ENCODE measurements at places on chromosomes 7 and 10.

DNA sequence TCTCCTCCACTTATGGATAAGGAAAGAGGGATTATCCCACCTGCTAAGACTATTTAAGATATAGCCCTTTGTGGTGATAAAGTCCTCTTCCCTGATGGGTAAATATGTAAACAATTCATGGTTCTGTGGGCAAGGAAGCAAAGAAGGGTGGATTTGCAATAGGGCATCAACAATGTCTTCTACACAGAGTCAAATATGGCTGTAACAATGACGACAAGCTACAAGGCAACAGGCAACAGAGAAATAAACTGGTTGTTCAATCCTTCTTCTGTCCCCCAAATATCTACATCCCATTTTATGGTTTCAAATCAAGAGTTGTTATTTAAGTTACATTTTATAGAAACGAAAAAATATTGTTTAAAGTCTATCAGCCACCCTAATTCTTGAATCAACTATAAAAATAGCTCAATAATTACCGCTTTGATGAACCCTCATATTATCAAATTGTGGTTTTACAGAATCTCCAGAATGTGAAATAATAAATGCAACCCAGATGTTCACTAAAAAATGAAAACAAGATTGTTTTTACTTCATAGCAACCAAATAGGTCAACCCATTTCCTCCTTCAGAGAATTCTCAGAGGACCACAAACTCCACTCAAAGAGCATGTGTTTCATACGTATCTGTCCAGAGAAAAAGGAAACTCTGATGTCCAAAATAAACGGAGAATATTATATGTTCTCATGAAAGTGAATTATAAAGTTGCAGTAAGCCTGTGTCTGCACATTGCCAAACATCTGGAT lies 13.8 kb downstream of the CYTH3 start:
- DNase-seq: peak; percentile 72

- no peak for DNase-seq
Observed at GRCh38 chr7:34034728-34035127, 129.4 kb downstream of the BMPER start.

DNA sequence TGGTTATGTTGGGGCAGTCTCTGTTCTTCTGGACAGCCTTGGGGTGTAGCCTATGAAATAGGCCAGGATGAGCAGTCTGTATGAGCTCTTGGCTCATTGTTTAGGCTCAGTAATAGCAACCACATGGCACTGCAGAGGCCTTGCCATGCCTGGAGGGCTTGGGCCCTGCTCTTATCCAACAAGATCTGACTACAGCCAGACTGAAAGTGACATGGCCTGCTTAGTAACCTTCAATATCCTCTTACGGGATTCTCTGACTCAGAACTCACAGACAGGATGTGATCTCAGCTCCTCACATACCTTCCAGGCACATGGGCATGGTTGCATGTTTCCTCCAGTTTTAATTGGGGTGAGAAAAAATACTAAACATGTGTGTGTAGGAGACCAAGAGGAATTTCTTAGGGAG lies 289.3 kb downstream of the PTEN start:
- DNase-seq: peak; percentile 31

- DNase-seq: no peak
Observed at GRCh38 chr10:78910886-78911285, 157.9 kb upstream of the ZMIZ1 start.

DNA sequence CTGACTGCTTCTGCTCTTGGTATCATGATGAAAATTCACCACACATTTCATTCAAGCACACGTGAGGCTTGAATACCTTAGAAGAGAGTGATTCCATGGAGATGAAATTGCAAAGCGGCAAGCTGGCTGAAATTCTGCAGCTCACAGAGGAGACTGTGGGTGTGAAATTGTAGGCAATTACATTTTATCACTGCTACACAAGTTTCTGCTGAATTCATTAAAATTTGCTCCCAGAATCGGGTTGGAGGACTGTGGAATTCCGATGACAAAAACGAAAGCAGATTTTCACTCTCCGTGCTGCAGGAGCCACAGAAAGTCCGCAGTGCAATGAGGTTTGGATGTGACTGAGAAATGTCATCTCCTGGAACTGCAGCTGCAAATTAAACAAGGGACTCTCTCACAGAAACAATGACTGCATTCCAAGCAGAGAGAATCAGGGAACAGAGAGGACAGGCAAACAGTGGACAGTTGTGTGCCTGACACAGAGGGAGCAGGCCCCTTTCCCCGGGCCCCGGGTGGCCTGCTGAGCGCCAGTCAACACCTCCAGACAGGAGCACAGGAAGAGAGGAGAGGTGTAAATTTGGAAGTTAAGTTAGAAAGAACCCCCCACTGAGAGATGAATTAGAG lies 109.1 kb downstream of the C10orf90 start:
- peak; percentile 62 for DNase-seq

- DNase-seq: no peak
Observed at GRCh38 chr7:44985900-44986217, 7.0 kb upstream of the MYO1G start.

DNA sequence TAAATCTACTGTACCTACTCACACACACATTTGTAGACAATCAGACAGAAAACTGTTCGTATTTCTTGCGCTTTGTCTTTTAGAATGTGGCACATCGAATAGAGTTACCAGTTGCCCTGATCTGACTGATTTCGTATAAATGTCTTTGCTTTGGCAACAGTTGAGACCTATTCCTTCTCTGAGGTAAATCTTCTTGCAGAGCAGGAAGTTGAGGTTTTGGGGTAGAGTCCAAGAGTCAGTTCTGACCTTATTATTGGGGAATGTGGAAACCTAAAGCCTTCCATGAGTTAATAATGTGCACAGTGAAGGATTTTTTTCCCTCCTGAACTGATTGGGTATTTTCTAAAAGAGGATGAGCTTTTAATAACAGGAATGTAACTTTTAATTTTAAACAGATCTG lies 135.3 kb downstream of the KIAA1217 start:
- peak; percentile 68 for DNase-seq

DNA sequence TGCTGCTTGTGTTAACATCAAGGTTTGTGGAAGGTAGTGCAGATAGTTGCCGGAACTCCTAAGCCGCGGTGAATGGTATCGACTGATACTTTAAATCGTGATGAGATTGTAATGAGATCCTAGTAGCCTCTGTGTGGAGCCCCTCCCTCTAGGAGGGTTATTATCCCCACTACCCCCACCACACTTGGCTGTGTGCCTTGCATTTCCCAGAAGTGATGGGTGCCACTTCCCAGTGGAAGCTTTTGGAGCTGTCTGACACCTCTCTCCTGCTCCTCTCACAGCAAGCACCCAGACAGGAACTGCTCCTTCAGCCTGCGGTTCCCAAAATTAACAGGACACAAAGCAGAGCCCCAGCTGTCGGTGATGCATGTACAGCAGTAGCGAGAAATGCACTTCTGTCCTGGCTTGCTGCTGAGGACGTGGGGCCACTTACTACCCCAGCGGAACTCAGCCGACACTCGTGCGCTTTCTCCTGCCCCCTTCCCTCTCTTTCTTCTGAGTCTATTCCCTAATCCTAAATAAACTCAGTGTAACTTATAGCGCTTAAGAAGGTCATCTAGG lies 52.5 kb downstream of the PRKAG2 start:
- DNase-seq: peak; percentile 24

GRCh38 chr7:18890134-18890533 lies 227.3 kb downstream of the TWIST1 start:
- no peak for DNase-seq

DNA sequence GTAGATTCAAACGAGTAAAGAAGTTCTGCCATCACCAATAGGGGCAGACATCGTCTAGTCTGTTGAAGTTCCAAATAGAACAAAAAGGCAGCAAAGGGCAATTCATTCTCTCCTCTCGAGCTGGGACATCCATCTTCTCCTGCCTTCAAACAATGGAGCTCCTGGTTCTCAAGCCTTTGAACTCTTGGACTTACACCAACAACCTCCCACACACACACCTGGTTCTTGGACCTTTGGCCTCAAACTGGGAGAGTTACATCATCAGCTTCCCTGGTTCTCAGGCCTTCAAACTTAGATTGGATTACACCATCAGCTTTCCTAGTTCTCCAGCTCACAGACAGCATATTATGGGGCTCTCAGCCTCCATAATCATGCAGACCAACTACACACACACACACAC lies 9.8 kb upstream of the GIMAP5 start:
- DNase-seq: no peak

- DNase-seq: no peak
Observed at GRCh38 chr7:23604296-23604640, 7.1 kb downstream of the CCDC126 start.

DNA sequence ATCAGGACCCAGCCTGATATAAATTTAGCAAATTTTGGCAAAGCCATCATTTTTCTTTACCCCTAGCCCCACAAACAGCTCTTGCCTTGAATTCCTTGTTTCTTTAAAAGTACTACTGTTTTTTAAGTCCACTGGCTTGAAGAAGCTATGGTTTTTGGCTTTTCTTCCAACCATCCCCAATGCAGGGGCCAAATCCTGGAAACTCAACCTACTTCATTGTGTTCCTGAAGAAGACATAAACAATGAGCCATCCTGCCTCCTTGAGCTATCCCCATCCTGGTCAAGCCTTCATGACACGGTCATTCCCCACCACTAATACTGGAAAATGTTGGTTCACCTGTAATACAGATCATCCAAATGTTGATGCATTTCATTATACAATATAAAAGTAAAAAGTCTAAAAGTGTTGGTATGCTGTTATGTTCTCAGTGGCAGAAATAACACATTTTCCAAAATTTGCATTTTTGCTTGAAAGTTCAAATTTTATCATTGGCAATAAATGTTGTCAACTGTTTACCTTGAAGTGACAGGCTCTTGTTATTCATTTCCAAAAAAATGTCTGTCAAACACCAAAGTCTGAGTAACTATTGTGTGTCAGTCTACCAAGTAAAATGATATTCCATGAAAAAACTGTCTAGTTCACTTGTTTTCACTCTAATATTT lies 92.2 kb downstream of the DOCK4 start:
- no peak for DNase-seq

DNA sequence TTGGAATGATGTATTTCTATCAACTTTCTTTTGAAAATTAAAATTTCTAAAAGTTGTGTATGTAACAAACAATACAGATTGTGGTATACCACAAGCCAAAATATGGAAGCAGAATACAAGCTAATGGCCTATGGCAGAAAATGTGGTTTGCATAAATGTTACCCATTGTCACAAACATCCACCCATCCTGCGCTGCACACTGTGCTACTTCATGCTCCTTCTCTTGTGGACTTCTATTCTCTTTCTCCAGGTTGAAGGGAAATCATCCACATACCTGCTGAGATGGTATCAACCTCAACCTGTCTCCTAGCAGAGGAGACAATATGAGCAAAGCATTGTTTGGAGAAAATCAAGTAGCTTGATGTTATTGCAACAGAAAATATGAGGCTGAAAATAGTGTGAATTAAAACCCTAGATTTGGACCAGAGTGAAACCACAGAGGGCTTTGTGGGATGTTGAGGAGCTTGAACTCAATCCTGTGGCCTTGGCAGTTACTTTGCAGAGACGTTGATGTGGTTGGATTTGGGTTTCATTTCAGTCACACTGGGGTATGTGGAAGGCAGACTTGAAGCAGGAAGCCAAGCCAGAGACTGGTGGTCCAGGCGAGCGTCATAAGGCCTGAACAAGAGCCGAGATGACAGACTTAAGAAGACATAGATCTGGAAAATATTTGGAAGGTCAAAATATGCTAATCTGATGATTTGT lies 63.8 kb downstream of the ICA1 start:
- no peak for DNase-seq

DNA sequence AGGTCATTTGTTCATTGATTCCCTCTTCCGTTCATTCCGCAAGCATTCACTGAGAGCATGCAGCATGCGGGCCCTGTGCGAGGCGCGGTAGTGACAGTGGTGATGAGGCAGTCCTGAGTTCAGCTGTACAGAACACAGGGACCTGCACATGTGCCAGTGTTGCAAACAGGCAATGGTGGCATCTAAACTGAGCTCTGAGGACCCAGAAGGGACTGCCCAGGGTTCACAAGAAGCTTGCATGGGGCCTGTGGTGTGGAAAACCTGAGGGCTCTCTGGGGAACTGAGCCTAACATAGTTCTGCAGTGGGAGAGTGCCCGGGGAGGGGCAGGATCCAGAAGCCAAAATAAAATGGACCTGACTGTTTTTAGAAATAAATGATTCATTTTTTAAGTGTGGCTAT lies 13.2 kb downstream of the ZNF488 start:
- DNase-seq: no peak

DNA sequence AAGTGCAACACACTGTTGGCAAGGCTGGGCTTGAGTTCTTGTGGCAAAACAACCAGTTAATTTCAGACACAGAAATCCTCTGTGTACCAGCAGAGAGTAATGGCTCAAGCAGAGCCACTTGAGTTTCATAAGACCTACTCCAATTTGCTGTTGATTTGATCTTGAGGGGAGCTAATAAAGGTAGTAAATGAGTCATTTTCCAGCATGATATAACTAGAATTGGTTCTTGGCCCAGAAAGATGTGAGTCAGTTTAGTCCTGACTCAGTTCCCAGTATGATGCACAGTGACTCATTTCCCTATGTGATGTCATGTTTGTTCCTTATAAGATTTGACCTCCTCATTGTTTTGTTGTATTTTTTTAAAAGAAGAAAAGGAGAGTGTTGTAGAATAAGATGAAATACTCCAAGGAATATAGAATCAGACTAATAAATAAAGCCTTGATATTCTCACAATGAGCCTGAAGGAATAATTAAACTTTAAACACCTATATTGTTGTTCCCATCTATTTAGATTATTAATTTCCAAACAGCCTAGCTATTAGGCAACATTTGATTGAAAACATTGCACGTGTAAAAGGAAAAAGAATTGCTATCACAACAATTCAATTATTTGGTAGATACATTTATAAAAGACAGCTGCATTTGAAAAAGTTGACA lies 186.2 kb downstream of the REEP3 start:
- peak; percentile 31 for DNase-seq

GRCh38 chr10:19749185-19749729 lies 67.0 kb upstream of the PLXDC2 start:
- DNase-seq: no peak

DNA sequence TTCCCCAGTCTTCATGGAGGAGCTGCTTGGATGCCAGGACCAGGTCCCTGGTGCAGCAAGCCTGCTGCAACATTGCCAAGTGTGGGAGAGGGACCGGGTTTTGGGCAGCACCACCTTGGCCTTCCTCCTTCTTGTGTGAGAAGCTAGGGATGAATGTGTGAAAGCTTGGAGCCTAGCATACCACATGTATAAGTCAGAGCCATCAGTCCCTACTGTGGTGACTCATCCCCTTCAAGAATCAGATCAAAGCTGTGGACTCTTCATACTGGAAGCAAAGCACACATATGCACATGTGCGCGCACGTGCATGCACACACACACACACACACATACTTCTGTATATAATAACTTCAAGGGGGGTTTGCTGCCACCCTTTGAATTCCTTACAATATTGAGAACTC lies 527.8 kb downstream of the LRMDA start:
- no peak for DNase-seq

DNA sequence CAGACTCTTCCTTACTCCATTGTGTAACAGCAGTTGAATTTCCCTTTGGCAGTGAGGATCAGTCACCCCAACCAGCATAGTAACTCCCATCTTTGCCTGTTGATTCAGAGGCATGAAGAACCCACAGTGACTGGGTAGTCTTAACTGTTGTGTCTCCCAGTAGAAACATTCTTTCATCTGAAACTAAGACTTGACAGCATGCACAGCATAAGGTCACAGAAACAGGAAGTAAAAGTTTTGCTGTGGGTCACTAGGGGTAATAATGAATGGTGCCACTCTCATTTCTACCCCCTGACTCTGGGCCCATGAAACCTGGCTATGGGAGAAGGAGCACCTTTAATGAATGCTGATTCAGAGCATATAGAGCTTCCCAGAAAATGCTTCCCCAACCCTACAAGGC lies 8.3 kb upstream of the FRMPD2 start:
- no peak for DNase-seq

GRCh38 chr10:108696792-108697477 lies 1226.4 kb downstream of the XPNPEP1 start:
- DNase-seq: no peak
